Breast epithelium (tissue), 4 donors: ENCODE measurements at places on chromosomes 4 and X.

- no peak overlapping the region for H3K4me3 ChIP-seq
- H3K36me3 ChIP-seq = no peaks in the 10 kb centered on the region
- H3K27me3 ChIP-seq = no peaks in the 10 kb centered on the region
- no peak for DNase-seq
- H3K4me1 ChIP-seq = no peaks in the 10 kb centered on the region
Measured at GRCh38 chrX:119638725-119639471, 32.7 kb upstream of the NKRF start.

- H3K36me3 ChIP-seq = no peaks in the 10 kb centered on the region
- no peaks in the 10 kb centered on the region for H3K27me3 ChIP-seq
- DNase-seq = no peak
- H3K4me1 ChIP-seq = no peaks in the 10 kb centered on the region
Measured at GRCh38 chr4:90904021-90904420, 776.8 kb downstream of the CCSER1 start.

GRCh38 chr4:6074758-6075157 lies 56.5 kb upstream of the C4orf50 start:
- H3K27me3 ChIP-seq = no peaks in the 10 kb centered on the region
- DNase-seq = no peak
- no peaks in the 10 kb centered on the region for H3K36me3 ChIP-seq
- H3K4me1 ChIP-seq = no peaks in the 10 kb centered on the region
- H3K4me3 ChIP-seq = no peak overlapping the region
- no peak overlapping the region for H3K27ac ChIP-seq

- H3K36me3 ChIP-seq = no peaks in the 10 kb centered on the region
- no peaks in the 10 kb centered on the region for H3K4me1 ChIP-seq
- H3K4me3 ChIP-seq = no peak overlapping the region
- no peak for DNase-seq
- H3K27me3 ChIP-seq = no peaks in the 10 kb centered on the region
Measured at GRCh38 chr4:26529479-26529878, 39.2 kb upstream of the CCKAR start.

DNA sequence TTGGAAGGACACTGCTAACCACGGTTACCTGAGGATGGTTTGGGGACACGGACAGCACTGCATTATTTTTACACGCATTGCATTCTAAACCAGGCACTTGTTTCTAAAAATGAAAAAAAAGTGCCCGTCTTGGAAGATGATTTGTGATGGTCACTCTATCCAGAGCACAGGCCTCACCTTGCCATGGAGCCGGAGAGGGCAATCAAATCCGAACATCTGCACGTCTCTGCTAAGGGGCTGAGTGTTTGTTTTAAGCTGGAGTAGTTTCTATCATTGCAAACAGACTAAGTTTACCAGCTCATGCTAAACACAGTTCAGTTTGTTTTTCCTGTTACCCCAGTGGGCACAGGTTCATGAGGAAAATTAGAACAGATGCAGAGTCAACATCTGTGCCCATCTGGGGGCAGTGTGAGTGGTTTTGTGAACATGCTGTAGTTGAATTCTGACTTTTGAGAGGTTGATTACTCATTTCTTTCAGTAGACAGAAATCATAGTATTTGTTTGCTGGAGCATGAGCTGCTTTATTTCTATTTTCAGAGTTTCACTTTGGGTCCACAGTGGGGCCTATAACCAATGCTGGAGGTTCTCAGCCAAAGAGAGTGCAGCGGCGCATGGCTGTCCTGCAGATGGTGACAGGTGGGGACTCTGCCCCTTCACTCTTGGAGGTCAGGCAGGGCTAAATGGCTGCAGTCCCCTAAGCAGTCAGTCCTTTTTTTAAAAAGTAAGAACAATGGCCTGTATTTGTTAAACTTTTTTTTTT lies 65.4 kb upstream of the ENPP6 start:
- H3K36me3 ChIP-seq = no peaks in the 10 kb centered on the region
- no peak for DNase-seq
- peaks cover 9% of the 10 kb centered on the region for H3K4me1 ChIP-seq
- no peaks in the 10 kb centered on the region for H3K27me3 ChIP-seq
- H3K4me3 ChIP-seq = no peak overlapping the region
- no peak overlapping the region for H3K27ac ChIP-seq

- no peaks in the 10 kb centered on the region for H3K4me1 ChIP-seq
- H3K27ac ChIP-seq = no peak overlapping the region
- no peak for DNase-seq
- H3K36me3 ChIP-seq = no peaks in the 10 kb centered on the region
- no peak overlapping the region for H3K4me3 ChIP-seq
- H3K27me3 ChIP-seq = no peaks in the 10 kb centered on the region
Measured at GRCh38 chr4:31088600-31089230, 368.5 kb downstream of the PCDH7 start.

GRCh38 chr4:22077571-22077970 lies 129.0 kb upstream of the KCNIP4 start:
- no peaks in the 10 kb centered on the region for H3K4me1 ChIP-seq
- no peaks in the 10 kb centered on the region for H3K36me3 ChIP-seq
- H3K27me3 ChIP-seq = no peaks in the 10 kb centered on the region
- no peak for DNase-seq
- no peak overlapping the region for H3K4me3 ChIP-seq
- H3K27ac ChIP-seq = no peak overlapping the region

GRCh38 chr4:147590249-147590920 lies 26.8 kb upstream of the TMEM184C start:
- no peak overlapping the region for H3K27ac ChIP-seq
- no peak for DNase-seq
- no peaks in the 10 kb centered on the region for H3K27me3 ChIP-seq
- H3K4me1 ChIP-seq = no peaks in the 10 kb centered on the region
- H3K4me3 ChIP-seq = no peak overlapping the region

DNA sequence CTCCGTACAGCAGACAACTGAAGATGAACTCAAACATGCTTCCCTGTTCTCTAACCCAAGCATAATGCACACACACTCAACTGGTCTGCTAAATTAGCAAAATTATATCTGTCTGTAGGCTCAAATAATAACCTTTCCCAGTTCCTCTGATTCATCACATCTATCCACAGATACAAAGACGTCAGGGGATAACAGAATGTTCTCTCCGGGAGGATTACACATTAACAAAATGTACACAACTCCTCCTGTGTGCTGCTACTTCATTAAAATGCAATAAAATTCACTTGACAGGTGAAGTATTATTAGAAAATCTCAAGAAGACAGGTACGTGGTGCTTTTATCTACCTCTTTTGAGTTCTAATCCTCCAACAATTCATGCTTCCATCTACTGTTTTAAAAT lies 57.4 kb downstream of the FAT1 start:
- no peak overlapping the region for H3K4me3 ChIP-seq
- no peak for DNase-seq
- H3K27ac ChIP-seq = no peak overlapping the region
- no peaks in the 10 kb centered on the region for H3K27me3 ChIP-seq

DNA sequence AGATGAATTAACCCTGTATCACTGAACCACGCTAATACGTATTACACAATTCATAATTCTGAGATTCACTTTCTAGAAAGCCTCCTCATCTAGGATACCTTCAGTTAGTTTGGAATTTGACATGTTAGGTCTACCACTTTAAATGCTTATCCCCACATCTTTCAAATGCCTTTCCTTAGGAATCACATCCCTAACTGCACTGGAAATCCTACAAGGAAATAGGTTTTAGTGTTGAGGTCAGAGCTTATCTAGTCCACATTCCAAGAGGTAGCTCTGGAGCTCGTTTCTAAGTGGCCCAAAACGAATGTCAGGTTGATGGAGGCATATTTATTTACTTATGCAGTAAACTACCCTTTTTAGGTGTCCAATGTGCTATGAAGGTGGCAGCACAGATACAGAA lies 18.0 kb downstream of the PDHA1 start:
- no peaks in the 10 kb centered on the region for H3K36me3 ChIP-seq
- no peak for DNase-seq
- no peak overlapping the region for H3K4me3 ChIP-seq
- no peaks in the 10 kb centered on the region for H3K27me3 ChIP-seq
- H3K4me1 ChIP-seq = no peaks in the 10 kb centered on the region

- no peaks in the 10 kb centered on the region for H3K36me3 ChIP-seq
- no peaks in the 10 kb centered on the region for H3K27me3 ChIP-seq
- no peak overlapping the region for H3K4me3 ChIP-seq
Measured at GRCh38 chr4:75056277-75056676, 123.4 kb downstream of the PARM1 start.

DNA sequence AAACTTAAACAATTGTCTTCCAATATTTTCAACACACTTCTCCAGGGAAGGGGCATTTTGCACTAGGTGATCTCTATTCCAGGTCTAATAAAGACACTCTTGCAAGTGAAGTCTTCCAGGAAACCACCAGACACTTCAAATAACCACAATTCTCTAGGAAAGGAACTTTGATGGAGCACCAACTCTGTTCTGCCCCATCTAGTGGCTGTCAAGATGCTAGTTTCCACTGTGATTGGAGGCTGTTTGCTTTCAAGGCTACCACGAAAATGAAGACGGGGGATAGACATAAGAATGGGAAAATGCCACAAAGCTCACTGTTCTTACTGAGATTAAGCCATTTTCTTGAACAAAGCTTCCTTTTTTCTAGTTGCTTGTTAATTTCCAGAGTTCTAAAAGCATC lies 100.6 kb upstream of the F9 start:
- H3K27ac ChIP-seq = no peak overlapping the region
- no peaks in the 10 kb centered on the region for H3K4me1 ChIP-seq
- H3K36me3 ChIP-seq = no peaks in the 10 kb centered on the region
- H3K4me3 ChIP-seq = no peak overlapping the region

GRCh38 chrX:72131317-72132294 lies at the start of gene RTL5:
TSS of gene RTL5 (minus strand) at chrX:72131915.
- H3K4me3 ChIP-seq = peak within 1 kb of the TSS; percentile 55
- no peaks in the 10 kb centered on the region for H3K36me3 ChIP-seq
- peak within 1 kb of the TSS; percentile 88 for H3K27ac ChIP-seq
- no peaks in the 10 kb centered on the region for H3K4me1 ChIP-seq
